B cell (primary cell): ENCODE measurements at places on chromosomes 12 and 14. TPM values are rescaled to one million over a fixed set of nuclear protein-coding genes. Genes with fewer than 3 reads are reported as not detected.

- DNase-seq, result no peak
- H3K36me3 ChIP-seq, result no peaks in the 10 kb centered on the region
- H3K27me3 ChIP-seq, result no peaks in the 10 kb centered on the region
- no peak overlapping the region for H3K4me3 ChIP-seq
- H3K27ac ChIP-seq, result no peak overlapping the region
Observed at GRCh38 chr14:51089278-51089677, 5.6 kb downstream of the TRIM9 start.

Gene TMEM253
- total RNA-seq, result not detected in 2 replicates

Gene HCAR3
- total RNA-seq, result 0.12 TPM in 1 of 2 replicates, not detected in the other

DNA sequence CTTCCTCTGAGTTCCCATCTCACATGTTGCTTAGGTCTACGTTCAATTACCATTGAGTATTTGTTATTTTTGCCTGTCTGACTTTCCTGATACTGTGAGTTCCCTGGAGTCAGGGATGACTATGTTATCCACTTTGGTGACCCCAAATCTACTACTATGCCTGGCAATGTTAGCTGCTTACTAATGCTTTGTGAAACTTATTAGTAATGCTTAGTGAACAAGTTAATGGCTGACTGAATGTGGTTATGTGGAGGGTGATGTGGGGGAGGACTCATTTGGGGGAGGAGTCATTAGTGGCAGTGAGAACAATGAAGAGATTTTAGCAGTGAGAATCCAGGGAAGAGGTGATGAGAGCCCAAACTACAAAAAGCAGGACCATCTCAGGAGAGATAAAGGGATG is 121.6 kb downstream of the KTN1 start:
- no peak overlapping the region for H3K27ac ChIP-seq
- H3K4me3 ChIP-seq, result no peak overlapping the region
- H3K27me3 ChIP-seq, result no peaks in the 10 kb centered on the region
- no peaks in the 10 kb centered on the region for H3K36me3 ChIP-seq
- DNase-seq, result no peak
- H3K4me1 ChIP-seq, result peaks cover 5% of the 10 kb centered on the region
